Stimulated activated CD8-positive, alpha-beta memory T cell treated with anti-CD3 and anti-CD28 coated beads, Interleukin-7, amount 100 ng/mL, for 1 hour (primary cell): ENCODE measurements at places on chromosomes 13 and 19.

- no peak for DNase-seq
These were observed 1.5 kb downstream of the RNF6 start for GRCh38 chr13:26220575-26220974.

GRCh38 chr13:112119192-112120030 lies 52.5 kb downstream of the SOX1 start:
- no peak for DNase-seq

DNA sequence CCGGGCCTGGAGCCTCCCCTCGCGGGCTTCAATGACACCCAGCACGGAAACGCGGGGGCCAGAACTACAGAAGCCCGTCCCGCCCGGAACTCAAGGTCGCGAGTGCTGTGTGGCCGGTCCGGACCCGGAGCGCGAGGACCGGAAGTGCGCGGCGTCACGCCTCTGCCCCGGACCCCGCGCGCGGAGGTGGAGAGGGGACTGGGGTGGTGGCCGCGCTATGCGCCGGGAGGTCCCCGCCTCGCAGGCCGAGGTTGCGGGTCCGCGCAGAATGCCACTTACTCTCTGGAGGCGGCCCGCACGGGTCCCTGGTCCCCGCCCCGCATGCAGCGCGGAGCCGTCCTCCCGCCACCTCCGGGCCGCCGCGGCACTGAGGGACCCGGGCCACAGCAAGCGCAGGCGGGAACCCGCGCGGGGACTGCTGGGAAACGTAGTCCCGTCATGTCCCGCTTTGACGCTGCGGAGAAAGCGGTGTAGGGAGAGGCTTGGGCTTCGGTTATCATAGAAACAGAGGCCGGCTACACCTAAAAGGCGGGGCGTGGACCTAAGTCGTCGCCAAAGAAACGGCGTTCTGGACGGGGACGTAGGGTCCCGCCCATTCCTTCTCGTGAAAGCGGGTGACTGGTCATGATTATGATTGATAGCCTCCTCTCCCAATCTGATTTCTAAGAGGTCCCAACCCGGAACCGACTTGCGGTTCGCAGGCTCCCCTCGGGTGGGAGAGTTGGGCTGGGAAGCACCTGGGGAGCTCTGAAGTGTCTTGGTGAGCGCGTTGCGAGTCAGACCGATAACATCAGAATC lies at the start of gene ZNF837:
ZNF837 (minus strand) TSS at position 369 of the 798 bp plus-strand sequence. CDS start 11,698 bp downstream, outside the sequence.
- peak; percentile 94 for DNase-seq

DNA sequence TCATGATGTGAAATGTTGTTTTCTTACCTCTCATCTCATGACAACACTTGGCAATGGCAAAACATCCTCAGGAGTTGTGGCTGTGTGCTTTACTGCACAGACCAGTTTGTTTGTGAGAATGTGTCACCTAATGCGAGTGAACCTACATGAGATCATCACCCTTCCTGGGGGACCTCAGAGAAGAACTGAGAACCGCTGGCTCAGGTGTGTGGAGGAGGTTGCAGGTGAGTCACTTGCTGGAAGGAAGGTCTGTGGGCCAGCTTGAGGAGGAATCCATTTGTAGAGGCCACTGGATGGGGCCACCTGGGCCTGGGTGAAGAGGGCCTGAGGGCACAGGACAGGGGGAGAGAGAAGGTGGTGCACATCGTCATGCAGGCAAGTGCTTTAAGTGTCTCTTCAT lies 3.0 kb upstream of the CEACAM1 start:
- DNase-seq, result no peak

DNA sequence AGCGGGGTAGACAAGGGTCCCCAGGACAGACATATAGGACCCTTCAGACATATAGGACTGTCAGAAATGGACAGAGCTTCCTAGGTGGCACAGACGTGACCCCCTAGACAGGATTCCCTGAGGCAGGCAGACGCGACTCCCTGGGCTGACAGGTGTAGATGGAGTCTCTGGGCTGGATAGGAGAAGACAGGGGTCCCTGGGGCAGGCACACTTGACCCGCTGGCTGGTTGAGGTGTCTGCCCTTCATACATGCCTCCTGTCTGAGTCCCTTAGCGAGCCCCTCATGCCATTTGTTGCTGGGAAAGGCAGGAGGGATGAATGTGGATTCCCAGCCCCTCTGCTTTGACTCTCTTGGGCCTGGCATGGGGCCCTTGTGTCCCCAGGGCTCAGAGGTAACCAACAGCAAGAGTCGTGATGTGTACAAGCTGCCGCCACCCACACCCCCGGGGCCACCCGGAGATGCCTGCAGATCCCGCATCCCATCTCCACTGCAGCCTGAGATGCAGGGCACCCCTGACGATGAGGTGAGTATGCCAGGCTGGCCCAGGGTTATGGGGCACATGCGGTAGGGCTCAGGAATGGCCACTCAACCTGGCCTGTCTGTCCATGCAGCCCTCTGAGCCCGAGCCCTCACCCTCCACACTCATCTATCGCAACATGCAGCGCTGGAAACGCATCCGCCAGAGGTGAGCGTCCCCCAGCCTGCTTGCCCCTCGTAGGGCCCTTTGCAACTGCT lies 3.0 kb downstream of the HSPB6 start:
- DNase-seq, result no peak

- no peak for DNase-seq
These were observed 3.5 kb downstream of the IRS2 start for GRCh38 chr13:109782823-109783431.

GRCh38 chr13:30565658-30566057 lies 52.1 kb upstream of the USPL1 start:
- no peak for DNase-seq

DNA sequence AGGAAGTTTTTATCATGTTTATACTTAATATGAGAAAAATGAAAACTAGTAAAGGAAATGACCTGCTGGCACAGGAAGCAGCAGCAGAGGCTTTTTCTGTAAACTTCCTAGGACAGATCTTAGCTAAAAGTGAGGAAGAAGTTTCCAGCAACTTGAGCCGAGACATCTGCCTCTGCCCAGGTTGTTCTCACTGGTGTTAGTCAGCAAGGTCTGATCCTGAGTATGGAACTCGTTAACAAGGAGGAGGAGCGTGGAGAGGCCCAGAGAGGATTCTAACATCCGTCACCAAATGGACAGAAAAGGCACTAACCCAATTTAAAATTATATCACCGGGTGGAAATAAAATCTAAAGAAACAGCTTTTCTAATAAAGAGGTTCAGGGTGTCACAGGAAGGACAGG lies 43.6 kb downstream of the PHF11 start:
- DNase-seq, result no peak

DNA sequence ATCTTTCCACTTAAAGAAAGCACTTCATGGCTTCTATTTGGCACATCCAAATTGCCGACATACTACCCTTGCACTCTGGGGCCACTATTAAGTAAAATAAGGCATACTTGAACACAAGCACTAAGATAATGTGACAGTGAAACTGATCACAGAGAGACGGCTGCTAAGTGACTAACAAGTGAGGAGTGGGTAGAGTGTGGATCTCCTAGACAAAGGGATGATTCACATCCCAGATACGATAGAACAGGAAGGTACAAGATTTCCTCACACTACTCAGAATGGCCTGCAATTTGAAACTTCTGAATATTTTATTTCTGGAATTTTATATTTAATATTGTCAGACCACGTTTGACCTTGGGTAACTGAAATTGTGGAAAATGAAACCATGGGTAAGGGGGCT lies 1721.8 kb upstream of the SPRY2 start:
- DNase-seq, result no peak

DNA sequence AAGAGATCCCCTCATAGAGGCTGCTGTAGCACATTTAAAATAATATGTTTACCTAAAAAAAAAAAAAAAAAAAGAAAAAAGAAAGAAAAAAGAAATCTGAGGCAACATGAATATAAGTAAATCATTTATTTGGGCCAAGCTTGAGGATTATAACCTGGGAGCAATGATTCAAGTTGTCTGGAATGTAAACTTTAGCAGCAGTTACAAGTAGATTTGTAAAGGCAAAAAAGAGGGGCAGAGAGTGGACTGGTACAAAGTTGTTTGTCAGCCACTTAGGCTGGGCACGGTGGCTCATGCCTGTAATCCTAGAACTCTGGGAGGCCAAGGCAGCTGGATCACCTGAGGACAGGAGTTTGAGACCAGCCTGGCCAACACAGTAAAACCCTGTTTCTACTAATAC lies 11.3 kb downstream of the ZNF43 start:
- no peak for DNase-seq

DNA sequence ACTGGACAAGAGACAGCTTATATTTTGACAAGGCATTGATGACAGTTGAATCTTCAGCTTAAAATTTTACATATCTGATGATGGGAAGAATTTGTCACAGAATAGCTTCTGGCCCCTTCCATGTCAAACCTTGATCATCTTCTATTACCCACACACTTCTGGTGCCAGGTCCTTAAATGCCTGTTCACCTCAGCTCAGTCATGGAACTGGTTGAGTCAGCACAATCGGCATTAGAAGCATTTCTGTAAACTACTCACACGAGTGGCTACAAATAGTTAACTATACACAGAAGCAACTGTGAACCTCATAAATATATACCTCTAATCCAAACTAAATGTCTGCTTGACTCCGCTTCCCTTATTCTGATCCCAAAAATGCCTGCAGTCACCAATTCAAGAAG lies 161.2 kb downstream of the FOXO1 start:
- no peak for DNase-seq

DNA sequence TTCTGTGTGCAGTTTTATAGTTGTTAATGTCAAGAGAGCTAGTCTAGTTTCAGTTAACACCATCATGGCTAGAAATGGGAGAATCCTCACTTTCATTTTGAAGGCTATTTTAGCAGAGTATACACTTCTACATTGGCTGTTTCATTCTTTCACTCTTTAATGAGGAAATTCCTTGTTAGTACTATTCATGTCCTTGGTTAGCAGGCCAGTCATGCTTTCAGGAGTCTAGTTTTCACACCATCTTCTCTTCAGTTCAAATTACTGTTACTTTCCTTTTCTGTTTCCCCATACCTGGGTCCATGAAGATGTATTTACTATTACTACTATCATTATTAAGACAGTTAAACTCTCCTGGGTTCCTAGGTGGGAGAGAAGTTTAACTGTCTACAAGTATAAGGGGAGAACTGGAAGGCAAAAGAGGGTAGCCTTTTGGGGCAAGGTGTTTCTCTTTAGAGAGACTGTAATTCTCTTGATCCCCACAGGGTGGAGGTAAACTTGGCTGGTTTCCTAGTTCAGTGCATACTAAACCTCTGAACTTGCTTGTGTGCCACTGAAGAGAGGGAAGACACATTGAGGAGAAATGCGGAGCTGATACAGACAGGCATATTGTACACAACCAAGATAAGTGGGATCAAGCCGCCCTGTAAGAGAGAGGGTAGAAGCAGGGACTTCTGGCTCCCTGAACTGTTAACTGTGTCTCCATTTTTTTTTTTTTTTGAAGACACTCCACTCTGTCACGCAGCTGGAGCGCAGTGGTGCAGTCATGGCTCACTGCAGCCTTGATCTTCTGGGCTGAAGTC lies 41.3 kb upstream of the IGFL4 start:
- DNase-seq, result no peak

GRCh38 chr13:109785892-109786450 lies 412 bp downstream of the IRS2 start:
- DNase-seq, result no peak

- DNase-seq, result no peak
These were observed 240.6 kb downstream of the GPC6 start for GRCh38 chr13:93467175-93467574.

- DNase-seq, result no peak
These were observed 180.3 kb upstream of the ZNF507 start for GRCh38 chr19:32165141-32165540.

- DNase-seq, result no peak
These were observed 4.4 kb downstream of the TRIP10 start for GRCh38 chr19:6743714-6744380.

GRCh38 chr13:65499256-65499655 lies 1730.9 kb downstream of the PCDH9 start:
- no peak for DNase-seq

GRCh38 chr13:99120751-99121150 lies 79.9 kb upstream of the UBAC2 start:
- no peak for DNase-seq

DNA sequence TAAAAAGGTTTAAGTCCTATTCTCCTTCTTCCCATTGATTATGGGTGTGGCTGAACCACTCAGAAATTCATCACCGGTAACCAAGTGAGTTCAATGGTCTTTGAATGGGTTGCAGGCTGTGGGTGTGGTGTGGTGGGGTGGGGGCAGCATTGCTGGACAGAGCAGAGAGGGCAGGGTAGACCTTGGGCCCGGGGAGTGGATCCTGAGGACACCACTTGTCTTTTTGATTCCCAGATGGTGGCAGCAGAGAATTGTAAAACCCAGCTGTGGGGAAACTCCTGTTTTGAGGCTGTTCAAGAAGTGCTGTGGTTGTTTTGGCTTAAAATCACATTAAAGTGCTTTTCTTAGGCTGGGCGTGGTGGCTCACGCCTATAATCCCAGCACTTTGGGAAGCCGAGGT lies 45.8 kb upstream of the RGCC start:
- no peak for DNase-seq

DNA sequence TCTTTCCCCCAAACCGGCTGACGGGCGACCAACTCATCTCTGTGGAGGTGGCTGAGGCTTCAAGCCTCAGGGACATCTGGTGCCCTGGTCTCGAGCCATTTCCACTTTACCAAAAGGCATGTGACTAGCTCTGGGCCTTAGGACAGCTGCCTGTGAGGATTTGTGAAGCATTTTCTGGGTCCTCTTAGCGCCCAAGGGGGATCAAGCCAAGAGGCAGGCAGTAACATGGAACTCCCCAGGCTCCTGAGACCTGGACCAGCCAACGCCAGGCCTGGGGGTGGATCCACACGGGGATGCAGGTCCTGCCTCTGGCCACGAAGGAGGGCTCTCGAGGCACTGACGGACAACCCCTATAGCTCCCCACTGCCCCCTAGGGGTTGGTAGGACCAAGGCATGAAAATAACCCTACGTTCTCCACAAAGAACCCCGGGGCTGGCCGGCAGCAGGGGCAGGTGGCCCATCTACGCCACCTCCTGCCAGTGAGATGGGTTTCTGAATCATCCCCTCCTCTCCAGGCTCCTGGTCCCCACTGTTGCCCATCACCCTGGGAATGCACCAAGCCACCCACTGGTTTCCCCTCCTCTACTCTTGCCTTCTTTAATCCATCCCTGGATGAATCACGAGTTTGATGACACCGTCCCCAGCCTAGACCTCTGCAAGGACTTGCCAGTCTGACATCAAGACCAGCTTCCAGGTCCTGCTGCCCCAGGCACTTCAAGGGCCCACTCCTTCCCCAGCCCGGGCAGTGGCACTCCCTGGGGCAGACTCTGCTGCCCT lies 7.0 kb upstream of the MYDGF start:
- DNase-seq, result no peak

- no peak for DNase-seq
These were observed 594.6 kb downstream of the PCDH9 start for GRCh38 chr13:66635526-66635925.

DNA sequence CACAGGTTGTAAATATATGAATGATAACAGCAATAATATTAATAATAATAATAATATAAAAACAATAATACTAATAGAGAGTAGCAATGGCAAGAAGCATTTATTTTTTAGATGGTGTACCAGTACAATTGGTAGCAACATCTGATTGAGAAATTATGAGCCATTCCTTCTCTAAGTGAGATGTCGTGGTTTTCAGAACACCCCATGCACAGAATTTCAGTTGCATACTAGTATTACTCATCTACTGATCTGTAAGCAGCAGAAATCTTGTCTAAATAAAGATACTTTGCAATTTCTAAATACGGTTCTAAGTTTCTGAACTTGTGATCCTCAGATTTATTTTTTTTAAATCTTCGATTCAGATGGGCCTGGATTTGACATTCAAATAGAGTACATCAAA lies 788.0 kb upstream of the ATXN8OS start:
- DNase-seq, result no peak

- DNase-seq, result no peak
These were observed 117.0 kb upstream of the POSTN start for GRCh38 chr13:37715606-37716015.
